GF-D8 (cell line): ENCODE measurements at places on chromosomes 3 and 15.

- no peak for DNase-seq
Observed at GRCh38 chr15:96390986-96391385, 60.5 kb downstream of the NR2F2 start.

DNA sequence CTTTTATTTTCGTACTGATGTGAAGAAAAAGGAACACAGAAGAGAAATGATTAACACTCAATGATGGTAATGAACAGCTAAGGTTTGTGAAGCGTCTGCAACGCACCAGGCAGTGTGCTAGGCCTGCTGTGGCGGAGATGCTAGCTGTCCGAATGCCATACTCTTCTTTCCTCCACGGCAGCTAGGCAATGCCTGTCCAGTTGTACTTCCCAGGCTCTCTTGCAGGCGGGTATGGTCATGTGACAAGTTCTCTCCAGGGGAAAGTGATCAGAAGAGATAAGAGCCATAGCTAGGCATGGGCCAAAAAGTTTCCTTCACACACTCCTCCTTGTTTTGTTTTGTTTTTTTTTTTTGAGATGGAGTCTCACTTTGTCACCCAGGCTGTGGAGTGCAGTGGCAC is 6.7 kb downstream of the TADA3 start:
- DNase-seq, result peak; percentile 41

- DNase-seq, result no peak
Observed at GRCh38 chr3:158465074-158465473, 105.9 kb upstream of the MLF1 start.

DNA sequence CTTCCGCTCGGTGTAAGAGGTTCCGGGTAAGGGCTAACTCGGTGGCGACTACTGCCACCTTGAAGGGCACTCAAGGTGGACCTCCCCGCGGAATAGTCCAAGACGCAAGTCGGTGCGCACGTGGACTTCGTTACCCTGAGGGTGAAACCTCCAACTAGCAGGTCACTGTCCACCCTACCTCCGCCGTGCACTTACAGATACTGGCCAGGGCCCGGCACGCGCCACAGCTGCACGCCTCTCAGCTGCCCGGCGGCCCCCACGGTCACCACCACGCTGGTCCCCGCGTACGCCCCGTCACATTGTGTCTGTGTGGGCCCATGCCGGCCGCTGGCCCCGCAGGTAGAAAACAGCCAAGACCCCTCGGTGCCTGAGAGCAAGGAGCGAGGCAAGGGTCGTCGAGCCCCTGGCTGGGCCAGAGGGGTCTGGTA is 1.1 kb downstream of the LTK start:
- no peak for DNase-seq

DNA sequence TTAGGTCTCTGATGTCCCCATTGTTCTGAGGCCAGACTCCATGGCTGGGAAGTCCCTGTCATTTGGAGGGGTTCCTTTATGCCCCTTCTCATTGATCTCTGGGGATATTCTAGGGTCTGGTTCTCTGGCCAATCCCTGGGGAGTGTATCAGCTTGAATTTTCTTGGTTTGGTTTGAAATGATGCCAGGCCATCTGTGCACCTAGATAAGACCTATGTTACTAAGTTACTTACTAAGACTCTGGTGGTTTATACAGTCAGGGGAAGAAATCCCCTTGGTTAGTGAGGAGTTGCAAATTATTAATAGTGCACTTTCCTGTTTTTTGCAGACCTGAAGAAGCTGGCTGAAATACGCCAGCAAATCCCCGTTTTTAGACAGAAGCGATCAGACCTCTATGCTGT is 20.3 kb downstream of the NIT2 start:
- DNase-seq, result no peak

DNA sequence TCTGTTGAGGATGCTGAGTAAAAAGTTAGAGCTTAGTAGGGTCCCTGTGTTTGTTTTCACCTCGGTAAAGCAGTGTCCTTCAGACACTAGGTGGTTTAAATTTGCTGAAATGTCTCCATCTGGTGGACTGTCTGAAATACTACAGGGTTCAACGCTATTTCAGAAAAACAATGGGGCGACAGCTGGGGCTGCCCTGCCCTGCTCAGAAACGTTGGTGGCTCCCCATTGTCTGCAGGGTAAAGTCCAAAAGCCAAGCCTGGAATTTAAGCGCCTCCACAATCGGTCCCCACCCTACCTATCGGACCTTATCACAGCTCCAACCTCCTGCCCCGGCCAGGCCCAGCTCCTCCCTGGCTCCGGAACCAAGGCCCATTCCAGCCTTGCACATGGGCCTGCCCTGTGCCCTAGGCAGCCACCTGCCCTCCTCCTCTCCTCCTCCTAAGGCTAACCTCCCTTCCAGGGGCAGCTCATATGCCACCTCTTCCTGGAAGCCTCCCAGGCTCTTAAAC is 4.3 kb upstream of the TSEN2 start:
- no peak for DNase-seq
